ENCODE measurements at places on chromosomes 3 and 15. TPM values are rescaled to one million over a fixed set of nuclear protein-coding genes. Genes with fewer than 3 reads are reported as not detected.

GRCh38 chr3:133821767-133822638, 16.4 kb downstream of the SRPRB start:
- DNase-seq = no peak

GRCh38 chr15:40334541-40334940, 6.2 kb downstream of the CCDC9B start:
- no peak for DNase-seq

GRCh38 chr3:131907796-131908195, 127.0 kb downstream of the CPNE4 start:
- no peak for DNase-seq

The KCNH8 gene
- polyA plus RNA-seq = 0.10 TPM
